ENCODE measurements at places on chromosomes 13 and 19.

GRCh38 chr19:2317756-2318155 lies 9.8 kb upstream of the LINGO3 start:
- DNase-seq = no peak

DNA sequence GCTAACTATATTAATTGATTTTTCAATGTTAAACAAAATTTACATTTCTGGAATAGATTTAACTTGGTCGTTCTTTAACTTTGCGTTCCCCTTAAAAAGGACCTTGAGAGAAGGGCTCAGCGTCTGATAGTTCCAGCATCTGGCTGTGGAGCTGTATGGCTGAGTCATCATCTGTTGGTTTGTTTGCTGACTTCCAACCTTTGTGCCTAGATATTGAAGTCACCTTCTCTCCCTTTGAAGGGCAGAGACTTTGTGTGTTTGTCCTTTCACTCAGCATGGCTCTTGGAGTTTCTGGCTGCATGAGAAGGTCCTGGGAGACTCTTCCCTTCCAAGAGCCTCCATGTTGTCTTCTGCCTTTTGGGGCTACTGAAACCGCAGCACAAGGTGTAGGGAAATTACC lies 16.6 kb upstream of the IRS2 start:
- DNase-seq = no peak

DNA sequence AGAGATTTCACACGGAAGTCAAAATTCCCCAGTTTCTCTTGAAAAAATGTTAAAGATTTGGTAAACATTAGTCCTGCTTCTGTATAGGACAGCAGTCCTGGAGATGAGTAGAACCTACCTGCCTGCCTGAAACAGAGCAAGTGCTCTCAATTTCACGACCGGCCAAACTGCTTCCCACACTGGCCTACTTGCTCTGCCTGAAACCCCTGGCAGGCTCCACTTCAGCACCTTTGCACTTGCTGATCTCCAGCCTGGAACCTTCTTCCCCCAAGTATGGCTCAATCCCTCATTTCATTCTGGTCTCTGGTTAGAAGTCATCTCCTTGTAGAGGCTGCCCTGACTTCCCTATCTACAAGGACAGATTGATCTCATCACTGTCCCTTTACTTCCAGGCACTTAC lies 271.4 kb downstream of the DLEU7 start:
- no peak for DNase-seq

DNA sequence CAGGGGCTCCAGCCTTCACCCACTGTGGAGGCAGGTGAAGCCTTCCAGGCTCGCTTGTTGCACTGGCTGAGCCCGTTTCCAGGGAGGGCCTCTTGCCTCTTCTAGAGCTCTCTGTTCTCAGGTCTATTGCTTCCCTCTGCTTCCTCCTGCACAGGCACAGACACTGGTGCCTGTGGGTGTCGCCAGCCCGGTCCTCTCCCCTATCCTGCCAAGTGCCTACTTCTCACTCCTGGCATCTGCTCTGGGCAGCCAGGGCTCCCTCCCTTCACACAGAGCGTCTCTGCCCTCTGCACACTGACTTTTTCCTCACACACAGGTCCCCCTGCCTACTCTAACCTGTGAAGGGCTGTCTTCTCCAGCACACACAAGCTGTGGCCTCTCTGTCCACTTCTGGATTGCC lies 60.3 kb downstream of the SLC7A9 start:
- DNase-seq = no peak

- DNase-seq = no peak
Measured at GRCh38 chr13:73334445-73334844, 275.6 kb downstream of the KLF5 start.

DNA sequence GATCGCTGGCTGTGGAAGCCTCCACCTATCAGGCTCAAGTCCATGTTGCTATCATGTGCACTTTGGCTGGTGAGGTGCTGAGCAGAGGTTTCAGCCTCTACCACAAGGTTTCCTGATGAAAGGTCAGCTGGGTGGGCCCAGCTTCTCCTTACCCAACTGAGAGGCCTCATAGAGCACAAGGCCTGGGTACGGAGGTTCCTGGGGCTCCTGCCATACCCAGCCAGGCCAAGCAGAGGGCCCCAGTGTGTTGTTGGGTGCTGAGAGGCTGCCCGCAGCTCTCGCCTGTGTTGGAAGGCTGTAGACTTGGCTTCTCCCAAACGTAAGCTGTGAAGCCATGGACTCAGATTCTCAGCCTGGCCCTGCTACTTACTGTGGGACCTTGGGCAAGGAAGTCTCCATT lies 28.2 kb downstream of the ACTN4 start:
- DNase-seq = no peak

DNA sequence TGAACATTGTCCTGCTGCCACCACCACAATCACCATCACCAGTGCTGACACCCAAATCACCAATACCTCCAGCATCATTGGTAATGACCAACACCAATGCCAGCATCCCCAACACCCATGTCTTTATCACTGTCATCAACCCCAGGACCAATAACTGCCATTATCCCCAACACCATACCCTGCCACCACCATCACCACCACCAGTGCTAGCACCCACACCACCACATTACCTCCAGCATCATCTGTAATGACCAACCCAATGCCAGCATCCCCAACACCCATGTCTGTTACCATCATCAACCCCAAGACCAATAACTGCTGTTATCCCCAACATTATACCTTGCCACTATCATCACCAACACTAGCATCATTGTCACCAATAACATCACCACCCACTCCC lies 2.6 kb downstream of the LGI4 start:
- no peak for DNase-seq

- DNase-seq = no peak
Measured at GRCh38 chr19:662207-662961, 630 bp downstream of the RNF126 start.

- no peak for DNase-seq
Measured at GRCh38 chr19:47430041-47430802, 10.9 kb upstream of the MEIS3 start.

DNA sequence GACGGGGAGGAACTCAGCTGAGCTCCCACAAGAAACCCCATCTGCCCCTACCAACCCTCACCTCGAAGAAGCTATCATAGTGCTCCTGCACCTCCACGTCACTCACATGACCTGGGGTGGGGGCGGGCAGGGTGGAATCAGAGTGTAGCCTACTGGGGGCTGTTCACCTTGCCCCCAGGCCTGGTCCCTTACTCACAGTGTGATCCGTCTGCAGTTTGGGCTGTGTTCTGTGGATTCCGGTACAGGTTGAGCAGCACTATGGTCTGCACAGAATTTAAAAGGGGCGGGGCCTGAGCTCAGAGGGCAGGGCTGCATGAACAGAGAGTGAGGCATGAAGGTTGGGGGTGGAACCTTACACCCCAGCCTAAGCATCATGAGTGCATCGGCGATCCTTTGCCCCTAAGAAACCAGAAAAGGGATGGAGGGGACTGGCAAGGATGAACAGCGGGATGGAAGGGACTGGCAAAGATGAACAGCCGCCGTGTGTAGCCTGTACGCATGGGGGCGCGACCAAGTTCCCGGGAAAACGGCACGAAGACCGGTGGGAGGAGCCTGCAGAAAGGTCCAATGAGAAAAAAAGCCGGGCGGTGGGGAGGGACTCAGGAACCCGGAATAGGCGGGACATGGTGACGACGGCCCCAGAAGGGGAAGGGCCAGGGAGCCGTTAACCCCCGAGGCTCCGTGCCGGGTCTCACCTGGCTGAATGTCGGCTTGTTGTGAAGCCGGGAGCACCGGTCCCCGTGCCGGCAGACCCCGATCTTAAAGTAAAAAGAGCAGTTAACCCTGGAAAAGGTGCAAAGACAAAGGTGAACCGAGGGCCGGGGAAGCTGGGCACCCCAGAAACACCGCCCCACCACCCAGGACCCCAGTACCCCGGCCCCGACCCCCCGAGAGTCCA lies 539 bp downstream of the U2AF1L4 start:
- peak; percentile 89 for DNase-seq

GRCh38 chr19:48963371-48964204 lies 1.5 kb upstream of the FTL start:
- DNase-seq = no peak

Measured in memory B cell (primary cell).